ENCODE measurements at places on chromosomes 16 and 17.

DNA sequence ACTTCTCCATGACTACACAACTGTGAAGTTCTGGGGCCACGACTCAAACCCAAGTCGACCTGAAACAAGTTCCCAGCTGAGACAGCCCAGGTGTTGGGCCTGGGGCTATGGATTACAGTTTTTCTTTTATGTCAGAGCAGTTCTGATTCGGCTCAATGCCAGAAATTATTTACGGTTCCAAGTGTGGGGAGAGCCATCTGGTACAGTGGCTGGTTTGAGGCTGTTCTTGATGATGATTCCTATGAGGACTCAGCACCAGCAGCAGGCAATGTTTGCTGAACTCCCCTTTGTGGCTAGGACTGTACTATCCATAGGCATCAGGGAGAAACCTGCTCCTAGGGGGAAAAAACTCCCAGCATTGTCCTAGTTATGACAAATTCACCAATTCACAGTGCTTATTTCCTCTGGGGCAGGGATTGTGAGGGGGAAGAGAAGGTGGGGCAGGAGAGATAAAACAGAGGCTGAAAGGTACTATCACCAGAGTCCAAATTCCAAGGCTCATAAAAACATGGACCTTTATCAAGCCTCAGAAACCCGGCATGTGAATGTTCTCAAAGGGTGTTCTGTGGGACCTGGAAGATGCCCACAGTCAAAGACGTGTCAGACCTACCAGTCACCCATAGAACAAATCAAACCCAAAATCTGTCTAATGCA is 18.2 kb upstream of the CMTM4 start:
- DNase-seq: no peak

- no peak for DNase-seq
Measured at GRCh38 chr17:10992106-10992880, 154.4 kb upstream of the PIRT start.

DNA sequence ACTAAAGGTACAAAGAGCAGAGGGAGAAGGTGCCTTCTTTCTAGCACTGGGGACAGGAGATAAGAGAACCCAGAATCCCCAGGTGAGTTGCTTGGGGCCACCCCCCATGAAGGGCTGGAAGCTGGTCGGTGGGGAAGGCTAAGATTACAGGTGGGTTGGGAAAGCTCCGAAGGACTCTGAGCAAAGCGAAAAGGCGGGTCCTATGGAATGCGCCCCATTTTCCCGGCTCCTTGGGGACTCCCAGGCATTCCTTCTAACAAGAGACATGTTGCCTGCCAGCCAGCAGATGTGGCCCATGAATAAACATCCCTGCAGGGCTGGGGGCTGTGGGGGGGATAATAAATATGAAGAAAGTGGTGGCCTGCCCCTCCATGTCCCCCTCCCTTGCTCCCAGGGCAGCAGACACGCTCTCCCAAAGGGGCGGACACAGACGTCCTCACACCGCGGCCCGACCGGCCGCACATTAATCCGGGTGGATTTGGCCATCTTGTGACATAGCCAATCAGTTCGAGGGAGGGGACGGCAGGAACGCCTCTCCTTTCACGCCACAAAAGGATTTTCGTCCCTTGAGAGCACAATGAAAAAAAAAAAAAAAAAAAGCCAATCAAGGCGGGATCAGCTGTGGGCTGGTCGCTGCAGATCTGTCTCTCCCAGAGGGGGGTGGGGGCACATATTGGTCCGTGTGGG is 98.5 kb downstream of the SOX9 start:
- DNase-seq: no peak

GRCh38 chr16:77551357-77551756 is 116.5 kb upstream of the ADAMTS18 start:
- no peak for DNase-seq

DNA sequence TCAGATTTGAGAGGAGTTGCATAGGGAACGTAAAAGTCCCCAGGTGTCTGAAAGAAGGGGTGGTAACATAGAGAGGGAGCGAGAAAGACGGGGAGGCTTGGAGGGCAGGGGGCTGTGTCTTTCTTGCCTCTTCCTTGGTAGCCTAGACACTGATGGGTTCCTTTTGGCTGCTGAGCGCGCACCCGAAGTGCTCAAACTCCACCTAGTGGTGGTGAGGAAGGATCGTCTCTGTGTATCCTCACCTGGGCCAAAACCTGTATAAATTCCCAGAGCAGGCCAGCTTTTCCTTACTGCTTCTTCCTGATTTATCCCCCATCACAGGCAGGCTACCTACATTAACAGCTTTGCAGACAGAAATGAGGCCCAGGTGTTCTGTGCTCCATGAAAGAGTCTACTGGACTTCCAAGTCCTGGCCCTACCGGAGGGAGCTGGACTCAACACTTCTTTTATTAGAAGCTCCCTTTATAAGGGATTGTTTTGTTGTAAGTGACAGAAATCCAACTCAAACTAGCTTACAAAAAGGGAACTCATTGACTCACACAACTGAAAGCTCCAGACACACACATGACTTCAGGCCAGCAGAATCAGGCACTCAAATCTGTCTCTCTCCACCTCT is 5.5 kb upstream of the SLC25A35 start:
- no peak for DNase-seq

GRCh38 chr17:17496189-17497064 is at the start of gene RASD1:
TSS of gene RASD1 (minus strand) at chr17:17496395. CDS start at chr17:17496181, 214 bp downstream.
- DNase-seq: peak; percentile 88

DNA sequence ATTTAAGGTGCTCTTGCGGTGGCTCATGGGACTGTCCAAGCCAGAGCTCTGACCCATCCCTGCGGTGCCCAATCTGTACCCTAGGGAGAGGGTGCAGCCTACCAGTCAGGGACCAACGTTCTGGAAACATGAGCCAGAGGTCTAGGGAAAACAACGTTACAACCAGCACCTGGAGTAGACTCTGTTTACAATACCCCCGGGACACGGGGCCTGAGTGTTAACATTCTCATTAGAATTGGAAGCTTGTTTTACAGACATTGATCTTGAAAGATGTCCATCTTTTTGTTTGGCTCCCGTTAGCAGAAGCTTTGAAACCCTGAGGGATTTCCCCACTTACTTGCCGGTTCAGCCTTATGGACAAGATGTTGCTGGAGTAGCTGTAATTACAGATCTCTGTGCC is 6.9 kb downstream of the WIPI1 start:
- DNase-seq: no peak

DNA sequence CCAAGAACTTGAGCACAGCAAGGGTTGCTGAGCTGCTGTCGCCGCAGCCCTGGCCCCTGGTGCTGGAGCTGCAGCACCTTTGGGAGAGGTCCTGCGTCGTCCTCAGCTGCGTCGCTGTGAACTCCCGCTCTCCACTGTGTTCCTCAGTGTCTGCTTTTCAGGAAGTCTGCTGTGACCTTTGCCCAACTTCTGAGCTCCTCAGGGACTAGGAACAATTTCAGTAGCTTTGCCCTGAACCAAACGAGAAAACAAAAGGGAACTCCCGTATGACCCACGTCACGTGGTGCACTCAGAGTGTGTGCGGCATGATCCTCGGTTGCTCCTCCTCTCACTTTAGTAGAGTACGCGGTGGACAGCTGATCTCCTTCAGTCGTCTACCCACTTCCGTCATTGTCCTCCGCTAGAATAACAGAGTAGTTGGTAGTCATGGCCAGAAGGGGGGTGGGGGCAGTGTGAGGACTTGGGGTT is 44.2 kb downstream of the WDR45B start:
- DNase-seq: no peak

DNA sequence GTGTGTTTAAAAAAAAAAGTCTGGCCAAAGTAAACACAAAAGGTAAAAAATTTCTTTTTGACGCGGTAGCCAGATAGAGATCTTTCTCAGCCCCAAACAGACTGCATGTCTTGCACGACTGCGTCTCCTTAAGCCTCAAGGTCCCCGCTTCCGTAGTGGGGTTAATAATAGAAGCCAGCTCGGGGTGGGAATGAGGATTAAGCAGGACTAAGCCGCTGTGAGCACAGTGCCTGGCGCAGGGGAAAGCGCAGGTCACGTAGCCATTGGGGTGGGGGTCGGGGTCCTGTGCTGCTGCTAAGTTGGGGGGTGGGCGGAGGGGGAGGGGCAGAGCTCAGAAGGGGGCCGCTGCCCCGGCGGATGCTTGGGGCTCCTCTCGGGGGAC is 521 bp downstream of the GGA2 start:
- DNase-seq: no peak

- no peak for DNase-seq
Measured at GRCh38 chr17:6914711-6915110, 81.1 kb upstream of the ALOX12 start.

DNA sequence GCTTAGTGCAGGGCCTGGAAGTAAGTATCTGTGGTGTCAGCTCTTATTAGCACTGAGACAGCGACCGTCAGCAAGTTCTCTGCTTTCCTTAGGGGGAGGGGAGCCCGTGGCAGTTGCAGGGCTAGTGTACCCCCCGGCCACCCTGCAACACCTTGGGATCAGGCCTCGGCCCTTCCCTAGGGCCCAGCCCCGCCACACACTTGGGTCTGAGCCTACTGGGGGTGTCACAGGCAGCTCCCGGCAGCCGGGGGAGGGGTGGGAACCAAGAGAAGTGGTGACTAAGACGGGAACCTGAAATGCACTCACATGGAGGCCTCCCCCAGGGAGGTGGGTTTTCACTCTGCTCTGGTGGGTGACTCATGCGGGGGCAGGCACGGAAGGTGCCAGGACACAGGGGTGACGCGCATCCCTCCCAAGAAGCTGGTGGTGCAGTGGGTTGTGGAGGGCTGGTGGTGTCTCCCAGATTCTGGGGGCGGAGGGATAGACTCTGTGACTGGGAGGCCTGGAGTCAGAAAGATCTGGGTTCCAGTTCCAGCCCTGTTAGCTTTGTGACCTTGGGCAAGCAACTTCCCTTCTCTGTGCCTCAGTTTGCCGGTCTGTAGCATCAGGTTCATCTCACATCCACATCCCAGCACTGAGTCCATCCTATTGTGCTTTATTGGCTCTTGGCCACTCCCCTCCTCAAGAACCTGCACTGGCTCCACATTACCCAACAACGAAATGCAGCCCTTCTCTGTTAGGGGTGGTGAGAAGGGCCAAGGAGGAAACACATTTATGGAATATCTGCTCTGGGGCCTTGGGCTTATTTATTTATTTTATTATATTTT is 44.5 kb downstream of the LAT start:
- peak; percentile 39 for DNase-seq

- DNase-seq: no peak
Measured at GRCh38 chr17:21540502-21540901, 151.8 kb upstream of the KCNJ18 start.

GRCh38 chr16:54595621-54596020 is 309.0 kb upstream of the IRX3 start:
- no peak for DNase-seq

DNA sequence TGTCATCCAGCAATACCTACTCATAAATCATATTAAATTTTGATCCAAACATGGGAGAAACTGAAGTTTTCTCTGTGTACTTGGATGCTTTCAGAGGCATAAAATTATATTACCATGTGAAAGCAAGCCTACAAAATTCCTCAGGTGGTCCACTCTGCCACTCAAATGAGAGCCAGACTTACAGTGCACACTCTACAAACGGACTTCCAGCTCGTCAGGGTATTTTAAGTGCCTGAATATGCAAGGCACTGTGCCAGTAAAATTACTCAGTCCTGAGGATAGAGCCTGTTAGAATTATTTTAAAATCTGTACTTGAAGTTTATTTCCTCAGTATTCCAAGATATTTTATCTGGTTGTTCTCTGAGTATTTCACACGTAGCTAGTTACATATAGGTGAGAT is 54.5 kb downstream of the TENT4B start:
- DNase-seq: no peak

DNA sequence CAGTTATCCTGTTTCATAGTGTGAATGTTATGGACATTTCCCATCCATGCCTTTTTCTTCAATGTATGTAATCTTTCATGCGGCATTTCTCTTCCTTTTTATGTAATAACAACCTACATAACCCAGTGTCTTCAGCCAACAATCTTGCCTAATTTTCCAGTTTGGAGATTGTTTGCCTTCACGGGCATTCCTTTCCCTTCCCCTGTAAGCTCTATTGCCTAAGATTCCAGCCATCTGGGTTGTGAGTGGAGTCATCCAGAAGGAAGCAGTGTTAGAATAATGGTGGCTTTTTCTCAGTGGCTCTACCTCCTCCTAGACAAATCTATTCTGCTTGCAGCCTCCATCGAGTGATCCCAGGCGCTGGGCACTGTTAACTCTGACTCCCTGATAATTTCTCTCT is 22.3 kb downstream of the SYCE1L start:
- no peak for DNase-seq

- DNase-seq: no peak
Measured at GRCh38 chr17:57466017-57466471, 209.7 kb downstream of the MSI2 start.
